ENCODE measurements at places on chromosomes 13 and 19.

DNA sequence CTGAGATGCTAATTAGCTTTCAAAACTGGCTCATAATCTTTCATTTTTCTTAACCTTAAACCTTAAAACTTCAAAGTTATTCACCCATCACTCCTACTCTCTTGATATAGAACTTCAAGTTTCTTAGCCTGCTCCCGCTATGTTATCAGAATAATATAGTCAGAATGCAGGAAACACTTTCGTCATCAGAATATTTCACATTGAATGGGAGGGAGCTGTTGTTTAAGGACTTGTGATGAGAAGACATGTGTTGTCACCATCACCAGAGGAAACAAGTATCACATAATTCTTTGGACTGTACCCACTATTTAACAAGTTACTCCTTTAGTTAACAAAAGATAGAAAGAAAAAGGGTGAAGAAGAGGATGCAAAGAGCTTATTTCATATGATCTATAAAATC, 65.0 kb upstream of the FNDC3A start:
- DNase-seq = no peak

GRCh38 chr19:30324982-30325381, 47.2 kb upstream of the ZNF536 start:
- DNase-seq = no peak

GRCh38 chr19:7076151-7076550, 6.6 kb downstream of the ZNF557 start:
- DNase-seq = no peak

DNA sequence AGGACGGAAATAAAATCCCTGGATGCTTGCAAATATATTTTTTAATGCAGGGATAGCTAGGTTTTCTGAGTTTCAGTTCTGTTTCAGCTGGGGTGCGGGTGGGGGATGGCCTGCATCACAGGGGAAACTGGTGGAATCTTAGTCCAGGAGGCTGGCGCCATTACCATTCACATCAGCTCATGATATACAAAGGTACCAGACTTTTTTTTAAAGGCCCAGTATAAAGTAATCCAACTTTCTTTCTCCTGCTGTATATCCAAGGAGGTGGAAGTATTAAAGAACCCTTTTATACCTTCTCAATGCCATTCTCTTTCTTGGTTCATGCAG, 343.8 kb downstream of the KCNRG start:
- DNase-seq = no peak

DNA sequence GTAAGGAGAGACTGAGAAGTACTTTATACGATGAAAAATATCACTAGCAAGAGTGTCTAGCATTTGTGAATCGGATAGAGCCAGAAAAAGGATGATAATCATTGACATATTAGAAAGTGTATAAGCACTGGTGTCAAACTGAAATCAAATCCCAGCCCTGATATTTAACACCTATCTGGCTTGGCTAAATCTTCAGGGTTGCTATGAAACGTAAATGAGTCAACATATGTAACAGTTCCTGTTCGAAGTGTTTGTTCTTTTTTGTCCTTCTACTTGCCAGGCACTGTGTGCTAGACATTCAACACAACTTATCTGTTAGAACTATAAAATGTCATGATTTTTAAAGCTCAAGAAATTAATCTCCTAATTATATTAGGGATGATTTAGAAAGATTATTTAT, 40.8 kb downstream of the SERPINE3 start:
- no peak for DNase-seq

All from activated CD4-positive, alpha-beta memory T cell treated with anti-CD3 and anti-CD28 coated beads for 36 hours (primary cell).